ENCODE measurements at places on chromosomes 5 and 9.
A peak's percentile ranks its signal among the peaks of the same experiment; 100 is the strongest.

GRCh38 chr5:158389786-158390185 lies 530.8 kb upstream of the CLINT1 start:
- no peak for DNase-seq

GRCh38 chr5:153641183-153641688 lies 150.8 kb downstream of the GRIA1 start:
- DNase-seq: no peak

GRCh38 chr9:20315677-20316076 lies 306.6 kb downstream of the MLLT3 start:
- DNase-seq: no peak

- DNase-seq: peak; percentile 51
Measured at GRCh38 chr5:179110528-179110927, 50.4 kb downstream of the ZNF354C start.

DNA sequence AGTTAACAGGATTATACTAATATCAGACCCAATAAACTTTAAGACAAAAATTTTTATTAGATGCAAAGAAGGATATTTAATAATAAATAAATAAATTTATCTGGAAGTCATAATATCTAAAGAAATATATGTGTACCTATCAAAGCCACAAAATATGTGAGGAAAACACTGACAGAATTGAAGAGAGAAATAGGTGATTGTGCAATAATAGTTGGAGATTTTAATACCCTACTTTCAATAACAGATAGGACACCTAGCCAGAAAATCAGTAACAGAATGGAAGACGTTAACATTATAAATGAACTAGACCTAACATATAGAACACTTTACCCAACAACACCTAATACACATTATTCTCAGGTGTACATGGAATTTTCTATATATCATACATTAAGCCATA lies 541.4 kb upstream of the SMC2 start:
- no peak for DNase-seq

- peak; percentile 62 for DNase-seq
Measured at GRCh38 chr9:38249587-38250210, 142.8 kb upstream of the ALDH1B1 start.

- DNase-seq: no peak
Measured at GRCh38 chr5:130424341-130424740, 520.1 kb downstream of the CHSY3 start.

GRCh38 chr9:2086971-2087370 lies 71.8 kb downstream of the SMARCA2 start:
- no peak for DNase-seq

DNA sequence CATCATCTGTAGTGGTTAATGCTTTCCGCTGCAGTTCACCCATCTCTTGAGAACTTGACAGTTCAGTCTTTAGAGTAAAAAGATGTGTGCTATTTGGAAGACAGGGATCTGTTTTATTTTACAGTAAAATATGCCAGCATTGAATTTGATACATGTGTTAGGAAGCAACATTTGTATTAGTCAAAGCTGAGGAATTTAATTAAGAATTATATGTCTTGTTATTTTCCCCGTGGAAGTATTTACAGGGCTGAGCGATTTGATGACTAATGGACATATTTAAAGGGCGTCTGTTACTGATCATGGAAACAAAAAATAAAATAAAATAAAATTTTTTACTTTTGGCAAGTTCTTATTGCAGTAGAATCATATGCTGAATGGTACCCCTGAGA lies 101.3 kb downstream of the PAM start:
- no peak for DNase-seq

DNA sequence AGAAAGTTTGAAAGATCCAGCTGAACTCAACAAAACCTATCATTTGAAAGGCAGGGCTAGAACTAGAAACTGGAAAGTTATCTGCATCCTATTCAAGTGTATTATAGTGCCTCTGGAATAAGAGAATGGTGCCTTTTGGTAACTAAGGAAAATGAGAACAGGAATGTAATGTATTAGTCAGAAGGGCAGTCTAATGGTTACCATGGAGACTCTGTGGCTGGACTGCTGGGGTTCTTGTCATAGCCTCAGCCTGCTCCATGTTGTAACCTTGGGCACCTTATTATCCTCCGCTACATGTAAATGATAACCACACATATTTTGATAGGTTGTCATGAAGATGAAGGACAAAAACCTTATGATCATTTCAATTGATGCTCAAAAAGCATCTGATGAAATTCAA lies 24.6 kb upstream of the IFNB1 start:
- no peak for DNase-seq

GRCh38 chr5:38509185-38509584 lies 47.3 kb downstream of the LIFR start:
- DNase-seq: no peak

DNA sequence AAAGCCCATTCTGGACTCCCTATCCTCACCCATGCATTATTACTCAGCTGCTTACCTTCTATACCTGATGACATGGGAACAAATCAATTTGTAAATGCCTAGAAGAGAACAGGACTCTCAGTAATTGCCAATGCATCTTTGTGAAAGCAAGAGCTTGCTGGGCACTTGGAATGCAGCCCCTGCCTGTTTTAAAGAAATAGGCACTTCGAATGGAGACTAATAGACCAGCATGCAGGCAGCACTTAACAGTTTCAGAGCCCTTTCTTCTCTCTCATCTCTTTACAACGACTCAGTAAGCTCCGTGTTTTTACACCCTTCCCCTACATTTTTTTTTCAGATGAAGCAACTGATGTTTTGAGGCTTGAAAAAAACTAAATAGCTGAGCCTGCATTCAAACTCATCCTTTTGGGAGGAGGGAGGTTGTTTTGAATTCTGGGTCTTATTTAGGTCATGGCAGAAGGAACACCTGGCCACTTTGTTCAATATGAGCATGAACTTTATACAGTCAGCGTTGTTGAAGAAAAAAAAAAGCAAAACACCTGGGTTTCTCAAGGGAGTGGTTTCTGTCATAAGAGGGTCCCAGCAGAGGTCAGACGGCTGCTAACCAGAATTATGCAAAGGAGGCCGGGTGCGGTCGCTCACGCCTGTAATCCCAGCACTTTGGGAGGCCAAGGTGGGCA lies 34.6 kb upstream of the WHRN start:
- no peak for DNase-seq

- DNase-seq: no peak
Measured at GRCh38 chr5:77316871-77317661, 106.6 kb downstream of the PDE8B start.

DNA sequence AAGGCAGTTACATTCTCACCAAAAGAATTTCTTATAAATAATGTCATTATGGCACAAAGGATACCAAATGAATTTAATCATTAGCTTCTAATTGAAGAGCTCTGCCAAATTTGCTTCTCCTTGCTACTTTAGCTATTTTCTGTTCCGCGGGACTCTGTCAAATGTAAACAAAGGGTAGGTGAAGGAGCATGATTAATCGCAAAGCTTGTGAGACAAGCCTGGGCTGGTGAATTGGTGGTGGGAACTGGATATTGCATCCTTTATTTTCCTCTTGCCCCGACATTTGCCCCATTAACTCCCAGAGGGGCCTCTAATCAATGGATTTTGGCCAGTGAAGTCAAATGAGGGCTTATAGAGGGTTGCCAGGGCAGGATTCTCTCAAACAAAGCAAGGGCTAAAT lies 234.2 kb upstream of the RFX3 start:
- no peak for DNase-seq

DNA sequence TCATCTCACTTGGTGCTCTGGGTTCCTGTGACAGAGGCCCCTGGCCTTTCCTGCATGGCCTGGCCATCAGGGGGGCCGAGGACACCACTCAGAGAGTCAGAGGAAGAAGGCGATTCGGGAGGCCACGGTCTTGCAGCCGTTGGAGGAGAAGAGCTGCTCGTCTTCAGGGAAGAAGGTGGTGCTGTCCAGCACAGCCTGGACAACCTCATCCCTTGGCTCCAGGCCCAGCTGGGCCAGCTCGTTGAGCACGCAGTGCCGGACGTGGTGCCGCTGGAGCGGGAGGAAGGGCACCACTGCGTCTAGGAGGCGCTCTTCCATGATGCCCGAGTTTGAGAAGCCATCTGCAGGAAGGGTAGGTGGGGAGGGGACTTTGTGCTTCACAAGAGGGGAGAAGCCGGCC lies 3.2 kb downstream of the TOR2A start:
- DNase-seq: no peak

- DNase-seq: no peak
Measured at GRCh38 chr9:93531374-93531773, 45.0 kb upstream of the PHF2 start.

- no peak for DNase-seq
Measured at GRCh38 chr5:11009576-11009975, 248.5 kb upstream of the DAP start.

DNA sequence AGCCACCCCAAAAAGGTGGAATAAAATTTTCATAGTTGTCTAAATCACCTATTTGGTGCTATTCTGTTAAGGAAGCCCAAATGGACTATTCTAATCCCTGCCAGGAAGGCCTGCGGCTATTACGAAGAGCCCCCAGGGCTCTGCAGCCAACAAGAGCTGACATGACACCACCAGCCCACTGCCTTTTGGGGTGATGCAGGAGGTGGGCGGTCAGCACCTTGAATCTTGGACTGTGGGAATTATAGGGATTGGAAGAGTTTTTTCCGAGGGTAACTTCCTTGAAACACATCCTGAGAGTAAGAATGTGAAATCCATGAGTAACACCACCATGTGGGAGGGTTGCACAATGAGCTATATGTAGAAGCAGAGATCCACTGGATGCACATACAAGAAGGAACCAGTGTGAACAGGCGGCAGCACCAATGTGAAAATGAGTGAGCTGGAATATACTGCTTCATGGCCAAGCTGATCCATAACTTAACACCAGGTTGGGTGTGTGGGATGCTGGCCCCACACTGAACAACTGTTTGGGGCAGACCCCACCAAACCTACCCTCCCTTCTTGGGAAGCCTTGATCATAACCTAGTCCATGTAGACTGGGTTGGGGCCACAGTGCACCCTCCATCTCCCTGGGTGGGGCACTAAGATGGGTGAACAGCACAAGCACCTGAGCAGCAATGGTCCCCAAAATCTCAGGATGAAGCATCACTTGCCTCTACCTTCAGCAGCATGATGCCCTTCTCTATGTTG lies 239.0 kb downstream of the FSTL4 start:
- DNase-seq: peak; percentile 53

GRCh38 chr9:4011054-4011453 lies 288.8 kb downstream of the GLIS3 start:
- DNase-seq: no peak

GRCh38 chr5:146005264-146005663 lies 68.9 kb downstream of the SH3RF2 start:
- no peak for DNase-seq

DNA sequence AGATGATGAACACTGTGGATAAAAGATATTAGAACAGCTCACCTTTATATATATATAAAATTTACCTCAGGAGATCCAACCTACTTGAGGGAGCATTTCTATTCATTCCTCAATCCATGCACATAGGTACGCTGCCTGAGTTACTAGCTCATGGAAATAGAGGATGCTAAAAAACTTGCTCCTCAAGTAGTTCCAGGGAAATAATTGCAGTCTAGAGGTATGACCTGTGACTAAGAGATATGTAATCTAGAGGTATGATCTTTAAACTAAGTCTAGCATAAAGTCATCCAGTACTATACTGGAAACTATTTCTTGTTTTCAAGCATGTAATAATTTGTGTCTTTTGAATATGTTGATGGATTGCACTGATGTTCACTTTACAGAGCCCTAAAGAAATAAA lies 471.2 kb downstream of the TAF11L14 start:
- no peak for DNase-seq

DNA sequence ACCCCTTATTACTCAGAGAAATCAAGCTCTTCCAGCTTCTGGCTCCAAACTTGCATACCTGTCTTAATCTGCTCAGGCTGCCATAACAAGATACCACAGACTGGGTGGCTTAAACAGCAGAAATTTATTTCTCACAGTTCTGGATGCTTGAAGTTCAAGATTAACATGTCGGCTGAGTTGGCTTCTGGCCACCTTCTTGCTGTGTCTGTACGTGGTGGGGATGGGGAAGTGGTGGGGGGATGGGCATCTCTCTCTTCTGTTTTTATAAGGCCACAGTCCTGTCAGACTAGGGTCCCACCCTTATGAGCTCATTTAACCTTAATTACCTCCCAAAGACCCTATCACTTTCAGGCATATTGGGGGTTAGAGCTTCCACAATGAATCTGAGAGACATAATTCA lies 140.5 kb downstream of the SV2C start:
- no peak for DNase-seq
